ENCODE measurements at places on chromosomes 2 and 18. TPM values are rescaled to one million over a fixed set of nuclear protein-coding genes. Genes with fewer than 3 reads are reported as not detected.

The NABP1 gene
- total RNA-seq, result 16.1 TPM

The SLC9A4 gene
- total RNA-seq, result 143 TPM

DNA sequence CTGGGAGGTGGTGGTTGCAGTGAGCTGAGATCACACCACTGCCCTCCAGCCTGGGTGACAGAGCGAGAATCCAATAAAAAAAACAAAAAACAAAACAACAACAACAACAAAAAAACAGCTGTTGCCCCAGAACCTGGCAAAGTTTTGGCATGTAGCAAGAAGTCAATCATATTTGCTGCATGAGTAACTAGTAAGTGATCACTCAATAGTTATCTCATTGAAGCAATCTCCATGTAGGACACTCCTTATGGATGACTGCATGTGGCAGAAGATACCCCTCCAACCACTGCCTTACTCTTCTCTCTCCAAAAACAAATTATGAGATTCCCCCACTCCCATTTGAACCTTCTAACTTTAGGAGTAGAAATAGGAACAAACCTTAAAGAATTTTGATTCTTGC lies 113.7 kb downstream of the TTC27 start:
- H3K36me3 ChIP-seq, result no peaks in the 10 kb centered on the region
- no peak overlapping the region for H3K27ac ChIP-seq
- DNase-seq, result no peak

DNA sequence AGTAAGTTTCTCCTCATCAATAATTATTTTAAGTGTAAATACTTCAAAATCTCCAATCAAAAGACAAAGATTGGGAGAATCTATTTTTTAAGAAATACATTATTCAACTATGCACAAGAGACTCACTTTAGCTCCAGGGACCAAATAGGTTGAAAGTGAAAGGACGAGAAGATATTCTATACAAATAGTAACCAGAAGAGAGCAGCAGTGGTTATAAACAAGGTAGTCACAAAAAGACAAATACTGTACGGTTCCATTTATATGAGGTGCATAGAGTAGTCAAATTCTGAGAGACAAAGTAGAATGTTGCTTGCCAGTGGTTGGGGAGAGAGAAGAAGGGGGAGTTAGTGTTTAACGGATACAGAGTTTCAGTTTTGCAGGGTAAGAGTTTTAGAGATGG lies 69.8 kb downstream of the POU3F3 start:
- H3K4me1 ChIP-seq, result no peaks in the 10 kb centered on the region
- no peak overlapping the region for H3K27ac ChIP-seq

- no peak overlapping the region for H3K4me3 ChIP-seq
- no peak for DNase-seq
- H3K4me1 ChIP-seq, result no peaks in the 10 kb centered on the region
- no peaks in the 10 kb centered on the region for H3K36me3 ChIP-seq
Measured at GRCh38 chr2:96655526-96655925, 13.0 kb downstream of the FER1L5 start.
